ENCODE measurements at places on chromosomes 3 and 15.
A peak's percentile ranks its signal among the peaks of the same experiment; 100 is the strongest.

GRCh38 chr3:44437800-44438199 is 39.7 kb downstream of the ZNF445 start:
- DNase-seq = no peak

GRCh38 chr3:52520141-52520667 is 13.5 kb downstream of the NT5DC2 start:
- DNase-seq = no peak

GRCh38 chr3:134598763-134599545 is 51.9 kb downstream of the KY start:
- DNase-seq = no peak

- peak; percentile 25 for DNase-seq
These were observed 15.1 kb downstream of the ABI3BP start for GRCh38 chr3:100978011-100978659.

DNA sequence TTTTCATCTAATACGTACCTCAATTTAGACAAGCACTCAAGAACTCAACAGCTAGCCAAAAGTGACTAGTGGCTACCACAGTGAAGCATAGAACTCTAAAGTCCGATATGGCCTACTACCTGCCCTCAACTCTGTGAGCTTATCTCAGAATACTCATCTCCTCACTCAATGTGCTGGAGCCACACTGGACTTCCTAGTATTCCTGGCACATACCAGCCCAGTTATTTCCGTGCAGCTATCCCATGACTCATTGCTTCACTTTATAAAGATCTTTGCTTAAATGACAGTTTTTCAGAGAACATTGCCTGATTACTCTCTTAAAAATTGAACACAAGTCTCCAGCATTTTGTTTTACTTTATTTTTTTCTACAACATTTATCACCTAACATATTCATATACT is 524.7 kb downstream of the PYDC2 start:
- peak; percentile 71 for DNase-seq
